Esophagus mucosa (tissue), 1 donor: ENCODE measurements at places on chromosomes 4 and X. TPM values are rescaled to one million over a fixed set of nuclear protein-coding genes. Genes with fewer than 3 reads are reported as not detected.

Gene HMGN5
- total RNA-seq: 3.7 TPM

Gene CACNA1F
- total RNA-seq: 0.28 TPM

Gene XAGE1A
- total RNA-seq: not detected

Gene CLGN
- total RNA-seq: 1.2 TPM

Gene DMRTC1B
- total RNA-seq: not detected

Gene CENPVL1
- total RNA-seq: not detected

Gene CSAG2
- total RNA-seq: not detected
